ENCODE measurements at places on chromosomes 1 and 21.

- DNase-seq = no peak
Observed at GRCh38 chr1:156744786-156745419, 4.0 kb upstream of the MRPL24 start.

DNA sequence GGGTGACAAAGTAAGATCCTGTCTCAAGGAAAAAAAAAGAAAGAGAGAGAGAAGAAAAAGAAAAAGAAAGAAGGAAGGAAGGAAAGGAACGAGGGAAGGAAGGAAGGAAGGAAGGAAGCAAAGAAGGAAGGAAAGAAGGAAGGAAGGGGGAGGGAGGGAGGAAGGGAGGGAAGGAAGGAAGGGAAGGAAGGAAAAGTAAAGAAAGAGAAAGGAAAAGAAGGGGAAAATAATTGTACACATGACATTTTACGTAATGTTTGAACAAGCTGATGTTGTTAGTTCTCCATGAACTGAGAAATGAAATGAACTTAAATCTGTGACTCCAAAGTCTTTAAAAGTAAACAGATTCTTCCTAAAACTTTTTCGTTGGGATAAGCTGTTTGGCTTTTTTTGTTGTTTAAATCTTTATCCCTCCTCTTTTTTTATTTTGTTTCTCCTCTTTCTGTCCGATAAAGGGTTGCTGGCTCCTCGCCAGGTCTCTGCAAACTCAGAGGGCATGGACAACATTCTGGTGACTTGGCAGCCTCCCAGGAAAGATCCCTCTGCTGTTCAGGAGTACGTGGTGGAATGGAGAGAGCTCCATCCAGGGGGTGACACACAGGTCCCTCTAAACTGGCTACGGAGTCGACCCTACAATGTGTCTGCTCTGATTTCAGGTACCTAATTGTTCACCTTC lies 59.8 kb downstream of the IL12RB2 start:
- DNase-seq = peak; percentile 46

DNA sequence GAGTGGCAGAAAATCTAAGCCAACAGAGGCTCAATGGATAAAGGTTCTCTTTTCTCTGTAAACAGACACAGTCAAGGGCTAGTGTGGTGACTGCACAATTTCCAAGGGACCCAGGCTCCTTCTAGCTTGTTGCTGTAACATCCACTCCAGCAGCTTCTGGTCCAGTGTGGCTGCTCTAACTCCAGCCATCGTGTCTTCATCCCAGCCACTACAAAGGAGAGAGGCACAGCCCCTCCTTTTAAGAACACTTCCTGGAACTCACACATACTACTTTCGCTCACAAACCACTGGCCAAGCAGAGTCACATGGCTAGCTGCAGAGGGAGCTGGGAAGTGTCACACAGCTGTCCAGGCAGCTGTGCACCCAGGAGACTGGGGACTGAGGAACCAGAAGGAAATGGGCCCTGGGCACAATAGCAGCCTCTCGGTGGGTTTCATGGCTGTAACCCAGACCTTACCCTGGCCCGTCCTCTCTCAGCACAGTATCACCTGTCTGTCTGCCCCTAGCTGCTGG lies 188.6 kb upstream of the VAMP3 start:
- DNase-seq = no peak

DNA sequence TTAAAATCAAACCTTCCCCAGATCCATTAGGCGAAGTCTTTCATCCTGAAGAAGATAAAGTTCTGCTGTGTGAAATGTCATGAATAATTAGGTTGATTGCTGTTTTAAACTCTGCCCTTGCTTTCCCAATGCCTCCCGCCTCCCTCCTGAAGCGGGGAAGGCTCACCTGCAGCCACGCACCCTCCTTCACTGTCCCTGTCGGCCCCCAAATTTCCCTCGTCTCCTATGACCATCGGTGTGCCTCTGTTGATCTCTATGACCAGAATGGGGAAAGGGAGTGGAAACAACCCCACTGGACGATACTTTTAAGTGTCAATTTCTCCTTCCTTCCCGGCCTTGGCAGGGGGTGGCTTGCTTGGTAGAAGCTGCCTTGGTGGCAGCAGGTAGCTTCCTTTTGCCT lies 35.1 kb downstream of the LHX4 start:
- DNase-seq = no peak

GRCh38 chr21:15441060-15441493 lies 288.7 kb upstream of the USP25 start:
- DNase-seq = no peak

- no peak for DNase-seq
Observed at GRCh38 chr1:210233216-210233494, 559 bp downstream of the SERTAD4 start.

GRCh38 chr1:5742801-5743200 lies 249.4 kb downstream of the NPHP4 start:
- DNase-seq = no peak

DNA sequence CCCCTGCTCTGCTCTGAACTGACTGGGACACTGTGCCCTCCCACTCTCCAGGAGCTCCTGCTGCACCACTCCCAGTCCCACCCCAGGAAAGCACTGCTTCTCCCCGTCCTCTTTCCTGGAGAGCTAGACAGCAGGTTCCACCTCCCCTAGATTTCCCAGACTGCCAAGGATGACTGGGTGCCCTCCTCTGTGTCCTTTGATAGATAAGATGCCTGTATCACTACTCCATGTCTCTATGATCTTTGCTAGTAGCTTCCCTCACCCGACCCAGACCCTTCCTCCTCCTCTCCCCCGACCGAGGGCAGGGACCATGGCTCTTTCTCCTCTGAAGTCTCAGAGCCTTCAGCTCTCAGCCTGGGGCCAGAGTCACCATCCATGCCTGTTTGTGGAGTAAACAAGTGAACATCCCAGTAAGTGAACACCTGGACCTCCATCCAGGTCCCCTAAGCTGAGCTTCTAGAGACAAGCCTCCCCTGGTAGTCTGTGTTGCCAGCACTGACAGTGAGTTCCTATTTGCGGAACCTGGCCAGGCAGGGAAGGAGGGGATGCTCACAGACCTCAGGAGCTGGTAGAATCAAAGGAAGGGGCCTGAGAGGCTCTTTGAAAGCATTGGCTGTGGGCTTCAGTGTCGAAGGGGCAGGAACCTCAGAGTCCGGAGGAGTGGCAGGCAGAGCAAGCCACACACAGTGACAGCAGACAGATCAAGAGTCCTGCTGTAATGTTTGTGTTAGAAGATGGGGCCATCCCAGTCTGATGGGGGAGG lies 104.0 kb downstream of the PAX7 start:
- no peak for DNase-seq

GRCh38 chr1:161176468-161177111 lies 717 bp downstream of the B4GALT3 start:
- DNase-seq = no peak

DNA sequence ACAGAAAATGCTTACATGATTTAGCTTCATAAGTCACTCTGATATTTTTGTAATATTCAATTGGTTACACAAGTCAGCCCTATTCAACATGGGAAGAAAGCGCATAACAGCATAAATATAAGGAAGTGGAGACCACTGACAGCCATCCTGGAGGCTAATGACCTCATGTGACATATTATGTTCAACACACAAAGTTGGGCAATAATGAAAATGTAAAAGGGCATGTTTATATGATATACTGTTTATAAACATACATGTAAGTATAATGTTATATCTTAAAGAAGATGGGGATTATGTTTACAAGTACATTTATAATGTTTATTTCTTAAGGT lies 30.2 kb downstream of the EVI5 start:
- no peak for DNase-seq

GRCh38 chr1:200624679-200625335 lies 4.3 kb upstream of the KIF14 start:
- no peak for DNase-seq

GRCh38 chr1:230067419-230067870 lies 407 bp downstream of the GALNT2 start:
- no peak for DNase-seq

DNA sequence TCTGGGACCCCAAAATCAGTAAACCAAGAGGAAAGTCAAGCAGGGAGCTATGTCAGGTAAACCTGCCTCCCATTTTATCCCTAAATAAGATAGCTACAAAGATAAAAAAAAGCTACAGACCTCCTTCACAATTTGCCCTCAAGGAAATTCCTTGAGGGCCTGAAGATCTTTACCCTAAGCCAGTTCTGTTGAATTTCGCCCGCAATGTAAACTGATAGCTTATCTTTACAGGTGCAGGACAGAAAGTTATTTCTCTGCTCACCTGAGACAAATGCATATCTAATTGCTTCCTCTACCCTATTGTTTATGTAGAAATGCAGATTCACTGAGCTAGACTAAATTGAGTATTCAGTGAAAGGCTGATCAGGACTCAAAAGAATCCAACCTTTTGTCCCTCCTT lies 153.4 kb upstream of the CHRM3 start:
- no peak for DNase-seq

DNA sequence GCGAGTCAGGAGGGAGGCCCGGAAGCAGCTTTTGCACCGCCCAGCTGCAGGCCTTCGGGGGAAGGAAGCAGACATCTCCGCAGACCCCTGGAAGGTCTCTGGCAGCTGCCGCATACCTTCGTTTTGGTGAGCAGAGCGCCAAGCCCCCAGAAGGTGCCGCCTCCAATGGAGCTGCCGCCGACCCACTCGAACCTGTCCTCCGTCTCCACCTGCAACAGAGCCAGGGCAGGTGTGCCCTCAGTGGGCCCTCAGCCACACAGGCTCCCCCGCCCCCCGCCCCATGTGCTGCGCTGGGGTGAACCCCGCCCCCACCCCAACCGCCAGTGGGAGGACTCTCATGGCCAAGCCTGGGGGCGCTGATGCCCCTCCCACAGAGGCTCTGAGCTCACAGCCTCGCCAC lies 6.2 kb downstream of the PANK4 start:
- DNase-seq = no peak

GRCh38 chr1:80509965-80510522 lies 1290.7 kb upstream of the ADGRL2 start:
- no peak for DNase-seq

DNA sequence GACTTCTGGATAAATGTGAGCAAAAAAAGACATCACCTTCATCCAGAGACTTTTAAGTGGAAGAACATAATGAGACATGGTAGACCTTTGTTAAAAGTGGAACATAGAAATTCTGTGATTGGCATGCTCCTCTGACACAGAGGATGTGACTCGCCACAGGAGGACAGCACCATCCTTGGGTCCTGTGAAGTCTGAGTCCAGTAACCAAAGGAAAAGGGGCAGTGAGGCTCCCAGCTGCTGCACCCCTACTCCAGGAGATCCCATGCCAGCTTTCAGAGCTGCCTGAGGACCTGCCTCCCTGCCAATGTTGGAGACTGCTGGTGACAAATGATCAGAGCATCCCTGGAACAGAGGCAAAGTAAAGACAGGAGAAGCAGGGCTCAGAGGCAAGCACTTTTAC lies 136.2 kb downstream of the BRINP2 start:
- DNase-seq = no peak

GRCh38 chr1:207284209-207284897 lies 37.1 kb upstream of the CD55 start:
- no peak for DNase-seq

DNA sequence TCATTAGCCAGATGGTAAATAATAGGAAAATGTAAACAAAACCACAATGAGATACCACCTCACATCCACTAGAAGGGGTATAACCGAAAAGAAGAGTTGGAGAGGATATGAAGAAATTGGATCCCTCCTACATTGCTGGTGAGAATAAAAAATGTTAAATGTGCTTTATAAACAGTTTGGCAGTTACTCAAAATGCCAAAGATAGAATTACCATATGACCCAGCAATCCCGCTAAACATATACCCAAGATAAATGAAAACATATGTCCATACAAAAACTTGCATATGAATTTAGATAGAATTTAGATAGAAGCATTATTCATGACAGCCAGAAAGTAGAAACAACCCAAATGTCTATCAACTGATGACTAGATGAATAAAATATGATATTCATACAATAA lies 4.4 kb upstream of the FMO2 start:
- no peak for DNase-seq

DNA sequence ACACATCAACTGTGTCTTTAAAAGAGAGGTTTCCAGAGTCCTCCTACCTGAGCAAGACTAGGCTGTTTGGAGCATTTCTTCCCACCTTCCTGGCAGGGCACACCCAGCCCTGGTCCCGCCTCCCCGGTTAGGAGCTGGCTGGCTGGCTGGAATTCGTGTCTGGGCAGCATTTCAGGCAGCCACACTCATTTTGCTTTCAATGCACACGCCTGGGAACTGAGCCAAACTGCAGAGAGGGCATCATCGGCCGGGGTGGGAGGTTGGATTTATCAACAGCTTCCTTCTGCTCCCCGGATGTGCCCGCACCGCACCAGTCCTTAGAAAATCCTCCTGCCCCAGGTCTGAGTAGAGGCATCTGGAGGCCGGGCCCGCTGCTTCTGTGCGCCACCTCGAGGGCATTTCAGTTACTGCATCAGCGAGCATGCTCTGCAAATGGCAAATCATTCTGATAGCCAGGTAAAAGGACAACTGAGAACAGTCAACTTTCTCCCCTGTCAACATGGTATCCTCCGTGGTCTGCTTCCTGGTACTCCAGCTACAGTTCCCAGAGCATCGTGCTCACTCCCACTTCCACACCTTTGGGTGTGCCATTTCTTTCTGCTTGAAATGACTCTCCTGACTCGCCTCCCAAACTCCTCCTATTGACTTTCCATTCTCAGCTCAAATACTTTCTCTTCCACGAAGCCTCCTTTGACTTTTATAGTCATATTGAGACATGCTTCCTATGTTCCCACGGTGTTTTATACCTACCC lies 20.6 kb downstream of the TCEA3 start:
- peak; percentile 98 for DNase-seq

DNA sequence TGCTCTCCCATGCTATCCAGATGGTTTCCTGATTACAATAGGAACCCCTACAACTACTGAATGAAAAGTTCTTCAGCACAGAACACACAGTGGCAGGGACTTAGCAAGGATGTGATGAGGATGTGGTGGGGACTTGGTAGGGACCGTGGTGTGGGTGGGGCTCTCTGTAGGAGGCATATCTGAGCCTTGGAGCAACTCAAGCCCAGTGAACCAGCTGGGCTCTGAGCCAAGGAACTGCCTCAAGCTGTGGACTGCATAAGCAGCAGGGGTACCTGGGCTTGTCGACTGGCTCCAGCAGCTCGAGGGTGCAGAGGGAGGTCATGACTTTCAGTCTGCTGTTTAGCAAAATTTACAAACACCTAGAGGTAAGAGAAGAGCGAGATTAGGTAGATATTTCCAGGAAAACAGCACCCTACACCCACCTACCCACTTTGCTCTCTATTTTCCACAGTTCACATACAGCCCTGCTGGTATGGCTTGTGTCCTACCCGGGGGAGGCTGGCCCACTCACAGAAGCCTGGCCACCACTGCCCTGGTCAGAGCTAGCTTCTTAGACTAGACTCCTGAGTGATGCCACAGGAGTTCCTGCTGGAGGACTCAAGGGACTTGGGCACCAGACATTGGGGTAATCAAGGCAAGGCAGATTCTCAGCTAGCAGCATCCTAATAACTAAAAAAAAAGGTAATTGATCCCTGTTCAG lies 86.8 kb upstream of the GCLM start:
- DNase-seq = peak; percentile 69

DNA sequence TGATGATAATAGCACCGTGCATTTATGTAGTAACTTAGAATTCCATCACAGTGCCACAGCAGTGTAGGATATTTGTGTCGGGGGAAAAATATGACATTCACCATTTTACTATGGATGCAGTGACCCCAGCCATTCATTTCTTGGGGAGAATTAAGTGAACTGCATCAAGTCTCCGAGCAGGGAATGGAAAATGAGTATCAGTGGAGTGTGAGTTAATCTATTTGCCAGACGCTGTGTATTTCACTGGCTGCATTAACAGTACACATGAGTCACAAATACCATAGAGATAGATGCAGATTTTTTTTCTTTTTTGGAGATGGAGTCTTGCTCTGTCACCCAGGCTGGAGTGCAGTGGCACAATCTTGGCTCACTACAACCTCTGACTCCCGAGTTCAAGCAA lies 33.8 kb upstream of the SLC45A1 start:
- no peak for DNase-seq

Measured in COR-L47 (cell line).